ENCODE measurements at places on chromosomes 5 and 9.

DNA sequence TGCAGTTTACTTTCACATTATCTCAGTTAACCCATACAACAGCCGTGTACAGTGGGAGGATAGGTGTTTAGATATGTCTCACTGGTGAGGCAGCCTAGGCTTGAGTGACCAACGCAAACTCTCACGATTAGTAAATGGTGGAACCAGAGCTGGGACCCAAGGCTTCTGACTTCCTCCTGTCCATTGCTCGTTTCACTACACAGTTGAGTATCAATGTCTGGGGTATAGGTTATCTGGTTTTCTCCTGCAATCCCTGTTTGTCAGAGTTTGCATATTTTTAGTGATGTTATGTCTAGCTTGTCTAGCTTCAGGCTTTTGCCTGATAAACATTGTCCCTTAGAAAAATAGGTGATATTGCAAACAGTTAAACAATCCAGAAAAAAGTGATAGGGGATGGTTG lies 62.6 kb downstream of the NUP214 start:
- no peak for DNase-seq

DNA sequence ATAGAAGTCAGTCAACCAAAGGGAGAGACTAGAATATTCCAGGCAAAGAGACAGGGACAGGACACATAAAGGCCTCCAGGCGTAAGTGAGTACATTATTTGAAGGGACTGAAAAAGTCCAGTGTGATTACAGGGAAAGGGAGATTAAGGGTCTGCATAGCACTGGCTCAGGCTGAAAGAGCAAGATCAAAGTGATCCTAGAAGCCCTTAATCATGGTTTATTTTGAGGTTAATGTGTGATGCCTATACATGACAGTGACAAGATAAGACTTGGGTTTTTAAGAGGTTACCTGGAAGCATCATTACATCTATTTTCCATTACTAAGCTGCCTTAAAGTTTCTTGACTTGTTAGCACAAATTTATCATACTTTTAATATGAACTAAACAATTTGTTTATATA lies 25.8 kb downstream of the LMBRD2 start:
- DNase-seq = no peak

DNA sequence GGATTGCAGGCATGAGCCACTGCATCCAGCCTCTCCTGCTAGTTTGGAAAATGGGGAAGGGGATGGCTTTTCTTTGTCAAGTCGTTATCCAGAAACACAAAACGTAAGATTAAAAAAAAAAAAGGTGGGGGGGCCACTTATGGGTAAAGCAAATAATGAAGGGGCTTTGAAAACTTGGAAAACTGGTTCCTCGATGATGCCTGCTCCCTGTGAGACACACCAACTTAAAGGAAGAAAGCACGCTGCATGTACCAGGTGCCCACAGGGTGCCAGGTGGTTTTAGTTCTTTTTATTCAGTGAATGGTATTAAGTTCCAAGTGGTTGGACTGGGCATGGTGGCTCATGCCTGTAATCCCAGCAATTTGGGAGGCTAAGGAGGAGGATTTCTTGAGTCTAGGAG lies 170.1 kb downstream of the GOLPH3 start:
- no peak for DNase-seq

DNA sequence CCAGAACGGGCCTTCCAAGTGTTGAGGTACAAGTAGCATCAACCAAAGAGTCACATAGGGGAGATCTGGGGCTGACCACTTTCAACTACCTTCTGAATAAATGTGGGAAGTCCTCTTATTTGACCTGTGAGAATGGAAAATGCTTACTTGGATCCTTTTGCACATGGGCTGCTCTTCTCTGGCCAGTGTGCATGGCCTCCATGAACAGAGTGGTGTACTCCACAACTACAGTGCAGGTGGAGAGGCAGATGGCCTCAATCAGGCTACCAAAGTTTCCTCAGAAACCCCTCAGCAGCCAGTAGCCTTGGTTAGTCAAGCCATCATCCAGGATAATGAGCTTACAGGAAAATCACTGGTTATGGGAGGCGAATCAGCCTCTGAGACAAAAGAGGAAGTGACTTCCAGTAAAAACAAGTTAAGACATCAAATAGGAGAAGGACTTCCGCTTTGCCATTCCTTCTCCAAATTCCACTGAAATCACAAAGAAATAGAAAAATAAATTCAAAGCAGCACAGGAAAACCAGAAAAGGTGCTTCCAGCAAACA lies 18.3 kb upstream of the FCHO2 start:
- DNase-seq = no peak

Data from stimulated activated CD4-positive, alpha-beta T cell treated with anti-CD3 and anti-CD28 coated beads, Interleukin-2, amount 100 ng/mL, for 24 hours (primary cell).